ENCODE measurements at places on chromosomes 3 and 15. TPM values are rescaled to one million over a fixed set of nuclear protein-coding genes. Genes with fewer than 3 reads are reported as not detected.

SLC24A5 gene
- total RNA-seq, result not detected

TUSC7 gene
- total RNA-seq, result not detected

HESX1 gene
- total RNA-seq, result 0.80 TPM

ATP11B gene
- total RNA-seq, result 60.2 TPM

MUC13 gene
- not detected for total RNA-seq

SPATA12 gene
- not detected for total RNA-seq

HHLA2 gene
- total RNA-seq, result not detected

CPLX3 gene
- 0.08 TPM for total RNA-seq

HTR3D gene
- total RNA-seq, result not detected

SRGAP3 gene
- 6.5 TPM for total RNA-seq

LSAMP gene
- 2.4 TPM for total RNA-seq

STAB1 gene
- not detected for total RNA-seq

LACTB gene
- total RNA-seq, result 14.1 TPM
